ENCODE measurements at places on chromosomes 7 and 10.

- no peak for DNase-seq
These were observed 46.3 kb downstream of the MTPN start for GRCh38 chr7:135930565-135931461.

DNA sequence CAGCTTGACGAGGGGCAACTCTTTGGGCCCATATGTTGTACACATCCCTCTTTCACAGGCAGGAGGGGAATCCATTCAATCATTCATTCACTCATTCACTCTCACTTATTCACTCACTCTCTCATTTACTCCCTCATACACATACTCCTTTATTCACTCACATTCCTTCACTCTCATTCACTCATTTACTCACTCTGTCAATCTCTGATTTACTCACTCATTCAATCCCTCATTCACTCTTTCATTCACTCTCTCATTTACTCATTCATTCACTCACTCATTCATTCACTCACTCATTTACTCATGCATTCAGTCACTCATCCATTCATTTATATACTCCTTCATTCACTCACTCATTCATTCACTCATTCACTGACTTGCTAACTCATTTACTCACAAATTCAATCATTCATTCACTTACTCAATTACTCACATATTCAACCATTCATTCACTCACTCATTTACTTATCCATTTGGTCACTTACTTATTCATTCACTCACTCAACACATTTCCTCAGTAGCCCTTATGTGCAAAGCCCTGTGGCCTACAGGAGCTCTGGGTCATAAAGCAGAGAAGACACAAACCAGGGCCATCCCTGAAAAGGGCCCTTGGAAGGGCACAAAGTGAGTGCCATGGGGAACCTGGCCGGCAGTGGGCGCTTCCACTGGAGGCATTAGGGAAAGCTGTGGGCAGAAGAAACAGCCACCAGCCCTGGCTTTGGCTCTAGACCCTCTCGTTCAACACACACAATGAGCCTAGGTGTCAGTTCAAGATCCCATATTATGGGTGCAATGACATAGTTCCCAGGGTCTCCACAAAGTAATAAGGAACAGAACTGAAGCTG, 26.0 kb downstream of the HIP1 start:
- no peak for DNase-seq

DNA sequence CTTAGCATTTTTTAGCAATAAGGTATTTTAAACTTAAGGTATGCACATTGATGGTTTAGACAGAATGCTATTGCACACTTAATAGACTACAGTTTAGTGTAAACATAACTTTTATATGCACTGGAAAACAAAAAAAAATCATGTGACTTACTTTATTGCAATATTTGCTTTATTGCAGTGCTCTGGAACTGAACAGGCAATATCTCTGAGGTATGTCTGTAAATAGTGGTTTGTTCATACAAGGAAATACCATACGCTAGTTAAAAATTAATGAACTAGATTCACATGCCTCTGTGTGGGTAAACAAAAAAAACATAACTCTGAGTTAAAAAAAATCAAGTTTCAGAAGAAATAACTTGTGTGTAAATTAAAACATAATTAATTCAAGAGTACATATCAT, 479.0 kb upstream of the MKI67 start:
- no peak for DNase-seq

DNA sequence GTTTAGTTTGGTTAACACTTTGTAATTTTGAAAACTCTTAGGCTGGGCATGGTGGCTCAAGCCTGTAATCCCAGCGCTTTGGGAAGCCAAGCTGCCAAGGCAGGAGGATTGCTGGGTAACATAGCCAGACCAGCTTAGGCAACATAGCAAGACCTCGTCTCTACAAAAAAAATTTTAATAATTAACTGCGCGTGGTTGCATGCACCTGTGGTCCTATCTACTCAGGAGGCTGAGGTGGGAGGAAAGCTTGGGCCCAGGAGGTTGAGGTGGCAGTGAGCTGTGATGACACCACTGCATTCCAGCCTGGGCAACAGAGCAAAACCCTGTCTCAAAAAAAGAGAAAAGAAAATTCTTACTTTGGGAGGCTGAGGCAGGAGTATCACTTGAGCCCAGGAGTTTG, 18.2 kb downstream of the MYOZ1 start:
- no peak for DNase-seq

- DNase-seq: no peak
These were observed 243.8 kb downstream of the RPS24 start for GRCh38 chr10:78277314-78278057.

- DNase-seq: no peak
These were observed 4.9 kb downstream of the OPN4 start for GRCh38 chr10:86659161-86659691.

DNA sequence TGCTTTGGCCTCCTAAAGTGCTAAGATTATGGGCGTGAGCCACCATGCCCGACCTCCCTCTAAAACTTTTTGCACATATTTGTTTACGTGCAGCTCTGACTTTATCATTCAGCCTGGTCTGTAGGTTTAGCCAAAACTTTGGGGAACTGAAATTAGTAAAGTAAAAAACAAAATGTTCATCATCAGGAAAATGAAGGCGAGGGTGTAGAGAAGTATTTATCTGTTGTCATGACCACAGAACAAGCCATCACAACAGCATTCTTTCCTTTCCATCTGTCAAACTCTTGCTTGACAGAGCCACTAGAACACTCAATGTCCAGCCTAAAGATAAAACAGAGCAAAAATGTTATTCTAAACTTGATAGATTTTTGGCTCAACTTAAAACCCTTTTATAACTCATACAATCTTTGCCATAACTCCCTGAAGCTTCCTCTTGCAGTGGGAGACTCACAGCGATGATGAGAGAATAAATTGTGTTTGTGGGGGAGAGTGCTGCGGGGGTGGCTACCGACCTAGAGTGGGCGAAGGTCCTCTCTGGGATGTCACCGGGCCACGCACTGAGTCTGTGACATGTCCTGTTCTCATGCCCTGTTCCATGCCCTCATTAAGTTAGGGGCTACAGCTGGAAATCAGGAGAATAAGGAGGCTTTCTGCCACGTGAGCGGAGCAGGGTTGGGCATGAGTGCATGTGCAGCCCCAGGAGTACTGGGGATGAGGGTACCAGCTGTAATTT, 58.6 kb upstream of the MKRN1 start:
- no peak for DNase-seq

DNA sequence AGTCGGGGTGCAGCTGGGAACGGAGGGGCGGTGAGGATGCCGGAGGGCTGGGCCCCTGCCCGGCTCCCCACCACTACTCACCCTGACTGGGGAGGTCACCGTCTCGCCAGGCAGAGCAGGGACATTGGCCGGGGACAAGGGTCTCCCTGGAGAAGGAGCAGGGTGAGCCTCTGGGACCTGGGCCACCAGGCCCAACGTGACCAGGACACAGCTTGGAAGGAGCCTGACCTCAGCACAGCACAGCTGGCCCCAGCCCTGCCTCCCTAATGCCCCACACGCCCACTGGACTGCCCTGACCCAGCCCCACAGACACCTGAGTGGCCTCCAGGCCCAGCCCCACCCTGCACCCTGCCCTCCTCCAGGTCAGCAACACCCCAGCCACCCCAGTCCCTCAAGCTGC, 21.1 kb downstream of the MICALL2 start:
- no peak for DNase-seq

DNA sequence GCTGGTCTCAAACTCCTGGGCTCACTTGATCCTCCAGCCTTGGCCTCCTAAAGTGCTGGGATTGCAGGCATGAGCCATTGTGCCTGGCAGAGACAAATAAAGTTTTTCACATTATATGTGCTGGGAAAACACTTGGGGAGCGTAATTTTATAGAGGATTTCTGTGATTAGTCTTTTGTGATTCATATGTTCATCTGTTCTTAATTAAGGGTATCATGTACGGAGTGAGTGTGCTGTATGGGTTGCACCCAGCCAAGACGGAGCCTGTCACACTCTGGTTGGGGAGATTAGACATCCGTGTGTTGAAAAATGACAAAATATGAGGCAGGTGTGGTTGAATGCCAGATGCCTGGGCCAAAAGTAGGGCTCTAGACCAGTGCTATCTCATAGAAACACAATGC, 10.3 kb downstream of the ADRB1 start:
- no peak for DNase-seq

GRCh38 chr10:12397147-12397896, 48.0 kb downstream of the CAMK1D start:
- no peak for DNase-seq

- DNase-seq: no peak
These were observed 36.0 kb downstream of the MAT1A start for GRCh38 chr10:80253266-80253962.

DNA sequence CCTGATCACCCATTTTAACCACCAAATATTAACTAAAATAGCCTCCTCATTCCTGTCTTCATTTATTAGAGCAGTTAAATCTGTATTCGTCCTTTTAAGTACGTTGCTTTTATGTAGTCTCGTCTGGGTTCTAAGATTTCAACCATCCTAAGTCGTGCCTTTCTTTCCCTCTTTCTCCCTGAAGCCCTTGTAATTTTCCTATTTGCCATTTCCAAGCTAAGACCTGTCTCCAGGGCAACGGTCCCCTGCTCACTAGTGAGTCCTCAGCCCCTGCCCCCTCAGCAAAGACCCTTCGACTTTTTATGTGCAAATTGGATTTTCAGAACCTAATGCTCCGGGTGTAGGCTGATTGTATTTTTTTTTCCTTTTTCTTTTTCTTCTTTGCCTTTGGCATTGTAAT, 16.1 kb upstream of the MEST start:
- DNase-seq: no peak

GRCh38 chr10:74061104-74061503, 63.2 kb downstream of the VCL start:
- DNase-seq: no peak

DNA sequence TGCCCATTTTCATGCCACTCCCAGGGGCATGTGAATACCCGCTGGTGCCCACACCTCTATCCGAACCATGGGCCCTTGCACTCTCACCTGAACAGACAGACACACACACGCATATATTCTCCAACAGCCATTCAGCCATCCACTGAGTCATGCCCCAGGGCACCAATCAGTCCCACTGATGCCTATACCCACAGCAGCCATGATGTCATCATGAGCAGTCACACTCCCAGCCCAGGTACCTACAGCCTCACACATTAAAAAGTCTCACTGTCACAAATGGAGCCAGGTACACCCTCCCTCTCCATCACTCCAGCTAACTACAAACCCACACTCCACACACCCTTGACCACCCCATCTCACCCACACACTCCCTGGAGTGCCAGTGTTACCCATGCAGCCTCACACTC, 12.2 kb downstream of the VSIR start:
- DNase-seq: no peak

GRCh38 chr10:132167976-132168375, 18.8 kb upstream of the DPYSL4 start:
- DNase-seq: no peak

GRCh38 chr7:3670898-3671297, 369.8 kb downstream of the SDK1 start:
- no peak for DNase-seq

DNA sequence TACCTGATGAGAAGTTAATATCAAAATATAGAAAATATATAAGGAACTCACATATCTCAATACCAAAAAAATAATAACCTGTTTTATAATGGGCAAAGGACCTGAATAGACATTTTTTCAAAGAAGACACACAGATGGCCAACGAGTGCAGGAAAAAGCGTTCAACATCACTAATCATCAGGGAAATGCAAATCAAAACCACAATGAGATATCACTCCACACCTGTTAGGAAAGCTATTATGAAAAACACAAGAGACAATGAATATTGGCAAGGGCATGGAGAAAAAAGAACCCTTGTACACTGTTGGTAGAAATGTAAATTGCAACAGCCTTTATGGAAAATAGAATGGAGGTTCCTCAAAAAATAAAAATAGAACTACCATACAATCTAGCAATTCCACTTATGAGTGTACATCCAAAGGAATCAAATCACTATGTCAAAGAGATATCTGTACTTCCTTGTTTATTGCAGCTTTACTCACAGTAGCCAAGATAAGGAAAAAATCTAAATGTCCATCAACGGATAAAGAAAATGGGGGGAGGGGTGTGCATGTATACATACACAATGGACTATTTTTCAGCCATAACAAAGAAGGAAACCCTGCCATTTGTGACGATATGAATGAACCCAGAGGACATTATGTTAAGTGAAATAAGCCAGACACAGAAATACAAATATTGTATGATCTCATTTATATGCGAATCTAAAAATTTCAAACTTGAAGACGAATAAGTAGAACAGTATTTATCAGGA, 3.6 kb upstream of the ALOX5 start:
- no peak for DNase-seq

DNA sequence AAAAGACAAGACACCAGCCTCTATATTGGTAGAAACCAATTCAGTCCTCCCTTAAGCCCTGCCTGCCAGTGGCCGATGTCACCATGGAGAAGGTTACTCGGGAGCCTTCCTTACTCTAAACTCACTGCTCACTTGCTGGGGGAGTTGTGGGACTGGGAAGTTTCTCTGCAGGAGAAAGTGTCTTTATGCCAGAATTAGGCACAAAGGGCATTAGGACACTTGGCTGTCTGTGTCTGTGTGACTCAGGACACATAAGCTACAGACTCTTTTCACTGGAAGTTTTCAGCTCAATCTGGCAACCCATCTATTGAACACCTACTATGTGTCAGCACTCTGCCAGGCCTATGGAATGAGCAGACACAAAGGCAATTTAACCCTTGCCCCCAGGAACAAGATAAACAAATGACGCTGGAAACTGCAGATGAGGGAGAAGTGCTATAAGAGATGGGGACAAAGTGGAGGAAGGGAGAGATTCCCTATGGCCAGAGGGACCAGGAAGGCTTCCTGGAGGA, 49.5 kb upstream of the CACUL1 start:
- DNase-seq: no peak

- DNase-seq: no peak
These were observed 17.4 kb upstream of the SLF2 start for GRCh38 chr10:100895346-100895745.

- no peak for DNase-seq
These were observed 166.0 kb downstream of the SNX13 start for GRCh38 chr7:17774248-17774647.

DNA sequence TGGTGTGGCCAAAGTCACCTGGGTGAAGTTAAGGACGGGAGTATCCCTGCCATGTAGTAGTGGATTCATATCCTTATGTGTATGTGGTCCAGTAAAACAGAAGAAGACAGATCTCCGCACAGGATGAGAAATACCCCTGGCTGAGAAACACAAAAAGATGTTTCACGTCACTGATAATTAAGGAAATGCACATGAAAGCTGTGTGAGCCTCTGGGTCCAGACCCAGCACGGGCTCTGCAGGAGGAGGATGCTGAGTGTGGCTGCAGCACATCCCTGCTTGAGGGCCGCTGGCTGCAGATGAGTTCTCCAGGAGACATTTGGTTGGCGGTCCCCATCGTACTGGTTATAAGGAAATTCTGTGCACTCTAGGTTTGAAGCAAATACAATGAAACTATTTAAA, 8.2 kb upstream of the SUN1 start:
- DNase-seq: no peak

GRCh38 chr10:119209035-119209735, 1.8 kb downstream of the GRK5 start:
- peak; percentile 28 for DNase-seq
